ENCODE measurements at places on chromosomes 12 and 14. TPM values are rescaled to one million over a fixed set of nuclear protein-coding genes. Genes with fewer than 3 reads are reported as not detected.
A peak's percentile ranks its signal among the peaks of the same experiment; 100 is the strongest.

LAG3 gene
- 0.67 TPM for polyA plus RNA-seq

SERPINA12 gene
- polyA plus RNA-seq, result not detected

CCDC175 gene
- polyA plus RNA-seq, result 2.8 TPM

TAS2R30 gene
- polyA plus RNA-seq, result not detected

RTL1 gene
- not detected for polyA plus RNA-seq

PLXNC1 gene
- 1.1 TPM for polyA plus RNA-seq

RFX4 gene
- not detected for polyA plus RNA-seq

DNA sequence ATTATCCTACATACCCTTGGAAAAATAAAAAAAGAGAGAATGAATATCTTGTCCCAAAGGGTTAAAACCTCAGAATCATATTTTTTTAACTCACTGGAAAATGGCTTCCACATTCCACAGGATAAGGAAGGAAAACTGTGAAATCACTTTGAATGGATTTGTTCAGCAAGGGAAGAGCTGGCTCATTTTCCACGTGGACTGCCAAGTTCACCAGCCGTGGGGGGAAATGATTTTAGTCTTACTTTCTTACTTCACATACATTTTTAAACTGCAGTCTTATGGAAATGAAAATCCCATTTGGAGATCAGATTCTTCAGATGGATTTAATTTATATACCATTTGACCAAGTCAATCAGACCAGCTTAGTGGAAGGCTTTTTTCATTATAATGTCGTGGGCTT lies 29.9 kb upstream of the AEBP2 start:
- no peak for DNase-seq
- no peaks in the 10 kb centered on the region for H3K4me1 ChIP-seq

GRCh38 chr12:121089031-121089812 lies 43.5 kb upstream of the P2RX7 start:
- DNase-seq, result peak; percentile 21
- no peak overlapping the region for H3K27ac ChIP-seq
- no peaks in the 10 kb centered on the region for H3K4me1 ChIP-seq

- no peaks in the 10 kb centered on the region for H3K4me1 ChIP-seq
- no peaks in the 10 kb centered on the region for H3K36me3 ChIP-seq
- H3K27ac ChIP-seq, result no peak overlapping the region
- DNase-seq, result no peak
Measured at GRCh38 chr14:63760014-63760413, 32.1 kb upstream of the SGPP1 start.

GRCh38 chr14:59969319-59969718 lies 49.4 kb downstream of the LRRC9 start:
- H3K27me3 ChIP-seq, result no peaks in the 10 kb centered on the region
- no peaks in the 10 kb centered on the region for H3K36me3 ChIP-seq
- no peaks in the 10 kb centered on the region for H3K4me1 ChIP-seq
- no peak overlapping the region for H3K27ac ChIP-seq

DNA sequence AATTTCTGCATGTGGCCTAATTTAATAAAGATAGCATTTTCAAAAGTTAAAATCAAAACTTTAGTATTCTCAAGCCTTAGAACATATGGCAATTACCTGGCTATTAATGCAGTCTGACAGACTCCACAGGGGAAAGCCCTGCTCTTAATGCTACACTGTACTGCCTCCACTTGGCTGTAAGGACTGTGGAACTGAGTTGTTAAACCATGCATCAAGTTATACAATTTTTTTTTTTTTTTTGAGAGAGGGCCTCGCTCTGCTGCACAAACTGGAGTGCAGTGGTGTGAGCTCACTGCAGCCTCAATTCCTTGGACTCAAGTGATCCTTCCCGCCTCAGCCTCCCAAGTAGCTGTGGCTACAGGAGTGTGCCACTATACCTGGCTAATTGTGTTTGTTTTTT lies 19.0 kb upstream of the NDUFA12 start:
- no peak overlapping the region for H3K27ac ChIP-seq
- no peak overlapping the region for H3K4me3 ChIP-seq
- H3K27me3 ChIP-seq, result no peaks in the 10 kb centered on the region
- peaks cover 23% of the 10 kb centered on the region for H3K36me3 ChIP-seq
- no peak for DNase-seq

DNA sequence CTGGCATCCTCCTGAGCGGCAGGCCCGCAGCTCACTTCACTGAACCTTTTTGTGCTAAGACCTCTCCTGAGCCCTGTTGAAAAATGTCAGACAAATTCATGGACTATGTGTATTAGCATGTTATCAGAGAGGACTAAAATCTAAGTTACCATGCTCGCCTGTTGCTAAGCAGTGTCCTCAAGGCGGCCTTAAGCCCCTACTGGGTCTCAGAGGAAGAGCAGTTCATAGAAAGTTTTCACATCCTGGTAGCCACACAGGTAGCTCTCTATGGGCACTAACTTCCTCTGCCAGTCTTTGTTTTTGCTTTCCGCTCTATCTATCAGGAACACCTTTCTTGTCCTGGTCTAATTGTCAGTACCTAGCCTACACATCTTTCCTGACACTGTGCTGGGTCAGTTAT lies 306.6 kb upstream of the MIS18BP1 start:
- no peaks in the 10 kb centered on the region for H3K4me1 ChIP-seq
- H3K4me3 ChIP-seq, result no peak overlapping the region
- no peaks in the 10 kb centered on the region for H3K27me3 ChIP-seq
- no peak overlapping the region for H3K27ac ChIP-seq
- DNase-seq, result no peak

GRCh38 chr12:54128416-54128815 lies 60.4 kb downstream of the SMUG1 start:
- no peak overlapping the region for H3K4me3 ChIP-seq
- H3K4me1 ChIP-seq, result peaks cover 38% of the 10 kb centered on the region
- no peak overlapping the region for H3K27ac ChIP-seq
- H3K27me3 ChIP-seq, result peaks cover 3% of the 10 kb centered on the region
- H3K36me3 ChIP-seq, result no peaks in the 10 kb centered on the region

Data from small intestine (tissue), 16 donors.